ENCODE measurements at places on chromosomes 3 and 15.
A peak's percentile ranks its signal among the peaks of the same experiment; 100 is the strongest.

DNA sequence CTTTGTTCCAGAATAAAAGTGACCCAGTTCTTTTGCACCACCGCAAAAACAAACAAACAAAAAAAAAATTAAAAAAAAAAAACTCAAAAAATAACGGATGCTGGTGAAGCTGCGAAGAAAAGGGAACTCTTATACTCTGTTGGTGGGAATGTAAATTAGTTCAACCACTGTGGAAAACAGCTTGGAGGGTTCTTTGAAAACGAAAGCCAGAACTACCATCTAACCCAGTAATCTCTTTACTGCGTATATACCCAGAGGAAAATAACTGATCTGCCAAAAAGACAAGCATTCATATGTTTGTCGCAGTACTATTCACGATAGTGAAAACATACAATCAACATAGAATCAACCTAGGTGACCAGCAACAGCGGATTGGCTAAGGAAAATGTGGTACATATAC, 298.9 kb upstream of the CBLB start:
- no peak for DNase-seq

- DNase-seq, result no peak
Observed at GRCh38 chr3:116469546-116469945, 24.3 kb upstream of the LSAMP start.

DNA sequence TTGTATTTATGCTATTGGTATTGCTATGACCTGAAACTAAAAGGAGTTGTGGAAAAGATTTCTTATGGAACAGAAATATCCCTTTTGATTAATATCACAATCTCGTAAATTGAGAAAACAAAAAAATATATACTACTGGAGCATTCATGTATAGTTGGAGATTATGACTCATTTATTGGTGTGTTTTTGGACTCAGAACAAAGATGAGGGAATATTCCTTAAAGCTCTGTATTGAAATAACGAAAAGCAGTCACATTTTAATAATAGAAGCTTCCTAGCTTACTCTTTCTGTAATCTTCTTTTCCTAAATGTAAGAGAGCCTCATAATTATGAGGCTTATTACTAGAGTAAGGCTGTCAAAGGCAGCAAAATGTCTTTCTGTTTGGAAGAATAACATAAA, 14.3 kb downstream of the CTNNB1 start:
- no peak for DNase-seq

DNA sequence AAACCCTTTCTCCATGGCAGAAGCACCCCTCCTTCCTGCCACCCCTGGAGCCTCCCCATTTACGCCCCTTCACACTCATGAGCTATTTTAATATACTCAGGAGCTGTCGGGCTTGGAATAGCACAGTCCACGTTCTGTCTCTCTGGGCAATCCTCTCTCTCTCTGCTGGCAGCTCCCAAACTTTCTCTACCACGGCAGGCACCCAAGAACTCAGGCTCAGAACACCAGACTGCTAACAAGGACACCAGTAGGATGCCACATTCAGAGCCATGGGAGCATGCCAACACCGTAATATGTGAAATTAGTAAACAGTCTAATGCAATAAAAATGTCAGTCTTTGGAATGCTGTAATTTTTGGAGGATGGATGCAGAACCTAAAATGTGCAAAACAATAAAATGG, 19.3 kb downstream of the TNFAIP8L3 start:
- DNase-seq, result no peak

DNA sequence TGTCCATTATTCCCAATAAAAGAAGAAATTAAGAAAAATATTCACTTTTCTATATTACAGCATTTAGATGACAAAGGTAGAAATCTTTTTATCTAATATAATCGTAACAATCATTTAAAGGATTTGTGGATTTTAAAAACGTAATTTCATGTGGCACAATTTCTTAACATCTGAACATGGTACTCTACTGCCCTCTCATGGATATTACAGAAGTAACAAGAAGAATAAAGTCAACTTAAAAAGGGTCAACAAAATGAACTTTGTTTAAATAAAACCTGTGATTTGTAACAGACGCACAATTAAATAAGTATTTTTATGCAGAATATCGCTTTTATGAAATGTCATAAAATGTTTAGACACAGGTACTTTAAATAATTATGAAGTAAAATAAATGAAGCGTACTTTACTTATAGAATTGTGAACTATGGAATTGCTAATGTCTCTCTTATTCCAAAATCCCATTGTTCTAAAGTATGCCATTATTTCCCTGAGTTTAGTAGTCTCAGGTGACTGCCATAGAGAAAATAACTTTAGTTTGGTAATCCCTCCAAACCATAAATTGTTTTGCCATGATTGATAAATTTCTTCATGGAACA, 366.8 kb upstream of the ZNF385D start:
- DNase-seq, result peak; percentile 0

DNA sequence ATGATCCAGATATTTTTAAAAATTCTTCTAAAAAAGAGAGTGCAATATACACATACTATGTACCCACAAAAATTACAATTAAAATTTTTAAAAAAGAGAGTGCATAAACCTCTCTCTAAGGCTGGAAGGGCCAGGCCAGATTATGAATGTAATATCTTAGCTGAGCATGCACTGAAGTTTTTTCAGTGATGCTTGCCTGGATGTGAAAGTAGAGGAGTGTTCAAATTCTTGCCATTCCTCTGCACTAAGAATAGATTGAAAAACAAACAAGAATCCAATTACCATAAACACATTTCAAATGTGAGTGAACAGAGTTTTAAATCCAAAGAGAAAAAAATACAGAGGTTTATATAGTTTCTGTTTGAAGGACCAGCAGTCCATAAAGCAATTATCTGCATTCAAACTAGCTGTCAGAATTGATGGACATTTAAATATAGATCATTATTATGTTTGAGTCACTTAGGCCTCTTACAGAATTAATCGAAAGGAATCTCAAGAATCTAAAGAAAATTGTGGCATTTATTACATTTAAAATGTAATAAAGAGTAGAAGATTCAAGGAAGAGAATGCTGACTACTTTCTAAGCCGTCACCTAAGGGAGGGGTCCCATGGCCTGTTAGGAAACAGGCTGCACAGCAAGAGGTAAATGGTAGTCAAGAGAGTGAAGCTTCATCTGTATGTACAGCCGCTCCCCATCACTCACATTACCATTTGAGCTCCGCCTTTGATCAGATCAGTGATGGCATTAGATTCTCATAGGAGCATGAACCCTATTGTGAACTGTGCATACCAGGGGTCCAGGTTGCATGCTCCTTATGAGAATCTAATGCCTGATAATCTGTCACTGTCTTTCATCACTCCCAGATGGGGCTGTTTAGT, 159.3 kb upstream of the MDFIC2 start:
- no peak for DNase-seq

DNA sequence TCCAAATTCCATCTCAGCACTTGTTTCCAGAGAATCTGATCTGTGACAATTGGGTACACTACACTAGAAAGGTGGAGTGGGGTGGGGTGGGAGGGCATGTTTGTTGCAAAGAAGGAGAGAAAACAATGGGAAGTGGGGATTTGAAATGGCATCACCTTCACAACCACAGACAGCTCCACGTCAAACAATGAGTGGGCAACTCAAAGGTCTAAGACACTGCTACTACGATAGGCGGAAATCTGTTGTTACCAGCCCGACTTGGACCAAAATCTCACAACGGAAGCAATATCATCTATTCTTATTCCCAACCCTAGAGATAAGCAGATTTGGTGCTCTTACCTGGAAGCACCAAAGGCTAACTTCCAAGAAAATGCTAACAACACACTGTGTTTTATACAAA, 3.3 kb downstream of the CYP19A1 start:
- no peak for DNase-seq

DNA sequence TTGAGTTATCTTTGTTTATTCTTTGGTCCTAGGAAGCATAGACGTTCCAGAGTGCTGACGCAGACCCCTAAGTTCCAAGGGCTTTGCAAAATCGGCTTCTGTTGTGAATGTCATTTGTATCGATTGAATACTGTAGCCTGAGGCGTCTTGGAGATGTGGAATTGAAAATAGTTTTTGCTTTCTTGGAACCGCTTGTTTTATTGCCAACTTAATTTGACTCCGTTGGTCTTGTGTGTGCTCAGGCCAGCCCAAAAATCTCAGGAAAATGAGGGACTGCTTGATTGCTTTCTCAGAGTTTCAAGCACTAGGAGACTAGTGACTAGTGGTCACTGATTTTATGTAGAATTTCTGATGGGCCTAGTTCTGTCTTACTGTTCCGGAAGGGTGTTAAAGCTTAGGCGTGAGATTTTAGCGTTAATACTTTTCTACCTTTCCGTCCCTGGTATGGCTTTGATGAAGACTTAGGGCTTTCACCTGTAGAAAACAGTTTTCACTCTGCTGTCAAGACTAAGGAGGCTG, 263 bp upstream of the UTS2B start:
- DNase-seq, result no peak

GRCh38 chr3:3082234-3082924, 27.8 kb downstream of the IL5RA start:
- DNase-seq, result no peak

DNA sequence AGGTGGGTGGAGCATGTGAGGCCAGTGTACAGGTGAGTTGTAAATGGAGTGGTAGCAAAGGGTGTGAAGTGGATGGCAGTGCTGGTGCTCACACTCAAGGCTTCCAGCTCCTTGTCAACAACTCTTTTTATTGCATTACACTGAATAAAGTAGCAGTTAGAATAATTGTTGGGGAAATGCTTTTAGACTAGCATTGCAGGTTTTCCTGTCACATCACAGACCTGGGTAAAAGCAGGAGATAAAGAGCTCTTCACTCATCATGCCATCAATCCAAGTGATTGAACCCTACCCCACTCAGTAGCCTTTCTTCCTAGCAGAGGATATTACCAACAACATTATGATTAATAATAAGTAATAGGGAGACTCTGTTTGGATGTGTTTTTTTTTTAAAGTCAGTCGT, 81.6 kb downstream of the CDIN1 start:
- DNase-seq, result no peak

GRCh38 chr3:114206342-114206741, 27.5 kb upstream of the DRD3 start:
- no peak for DNase-seq

DNA sequence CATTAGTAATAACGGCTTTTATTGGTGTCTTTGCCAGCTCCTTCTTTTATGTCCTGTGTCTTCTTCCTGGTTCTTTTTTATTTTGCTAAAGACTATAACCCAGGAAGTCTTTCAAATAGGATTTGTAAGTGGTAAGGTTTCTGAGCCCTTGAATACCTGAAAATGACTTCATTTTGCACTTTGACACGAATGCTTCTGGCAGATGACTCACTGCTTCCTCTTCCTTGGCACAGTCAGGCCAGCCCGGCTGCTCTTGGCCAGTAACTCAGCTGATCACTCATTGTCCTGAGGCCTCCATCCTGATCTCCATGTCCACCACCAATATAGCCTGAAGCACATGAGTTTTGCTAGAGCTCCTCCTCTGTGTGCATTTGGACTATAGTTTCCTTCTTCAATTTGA, 48.7 kb upstream of the NR2E3 start:
- no peak for DNase-seq

DNA sequence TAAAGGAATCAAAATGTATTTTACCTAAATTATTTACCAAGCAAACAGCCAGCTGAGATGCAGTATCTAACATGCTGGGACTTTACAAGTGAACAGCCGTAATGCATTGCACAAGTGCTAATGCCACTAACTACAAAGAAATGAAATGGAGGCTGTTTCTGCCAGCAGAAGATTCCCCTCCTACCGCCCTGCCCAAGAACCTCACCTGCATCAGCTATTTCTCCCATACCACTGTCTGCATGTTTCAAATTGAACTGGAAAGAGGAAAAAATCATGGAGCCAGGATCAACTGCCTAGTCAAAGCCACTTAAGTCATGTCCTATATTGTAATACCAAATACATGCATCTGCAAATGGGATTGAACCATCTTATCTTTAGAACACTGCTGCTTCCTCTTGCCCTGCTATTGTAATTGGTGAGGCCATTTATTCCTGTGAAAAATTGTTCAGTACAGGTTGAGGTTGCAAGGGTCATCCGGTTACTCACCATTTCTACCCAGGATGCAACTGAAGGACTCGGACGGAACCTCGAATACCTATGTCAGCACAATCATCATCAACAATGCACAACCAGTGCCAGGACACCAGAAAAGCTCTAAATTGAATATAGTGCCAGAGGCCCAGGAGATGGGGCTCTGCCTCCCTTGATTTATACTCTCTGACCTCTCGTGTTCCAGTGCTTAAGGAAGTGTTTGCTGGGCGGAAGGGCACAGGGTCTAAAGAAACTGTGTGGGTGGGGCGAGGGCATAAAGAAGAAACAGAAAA, 27.5 kb downstream of the ANXA2 start:
- no peak for DNase-seq

DNA sequence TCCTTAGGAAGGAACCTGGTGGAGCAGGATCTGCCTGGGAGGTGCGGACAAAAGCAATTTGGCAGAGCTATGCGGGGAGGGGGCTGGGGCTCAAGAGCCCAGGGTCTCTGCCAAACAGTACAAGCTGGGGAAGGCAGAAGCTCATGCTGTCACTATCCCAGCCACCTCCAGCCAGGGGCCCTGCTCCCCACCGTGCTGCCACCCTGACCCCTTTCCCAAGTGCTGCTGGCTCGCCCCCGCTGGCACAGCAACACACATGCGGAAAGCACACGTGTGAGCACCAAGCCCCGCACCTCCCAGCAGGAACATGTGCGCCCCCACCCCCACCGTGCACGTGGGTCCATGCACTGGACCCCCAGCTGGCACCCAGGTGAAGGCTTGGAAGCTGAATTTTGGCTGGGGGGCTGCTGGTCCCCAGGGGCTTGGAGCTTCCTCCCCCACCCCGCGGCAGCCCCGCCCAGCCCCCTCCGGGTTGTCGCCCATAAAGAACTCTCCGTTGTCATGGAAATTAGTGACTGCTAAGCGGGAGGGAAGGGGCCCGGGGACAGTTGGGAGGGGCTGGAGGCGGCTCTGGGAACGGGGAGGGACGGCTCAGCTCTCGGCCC, 742 bp downstream of the CAMKV start:
- DNase-seq, result no peak

GRCh38 chr15:70426096-70426821, 328.5 kb upstream of the TLE3 start:
- DNase-seq, result no peak

DNA sequence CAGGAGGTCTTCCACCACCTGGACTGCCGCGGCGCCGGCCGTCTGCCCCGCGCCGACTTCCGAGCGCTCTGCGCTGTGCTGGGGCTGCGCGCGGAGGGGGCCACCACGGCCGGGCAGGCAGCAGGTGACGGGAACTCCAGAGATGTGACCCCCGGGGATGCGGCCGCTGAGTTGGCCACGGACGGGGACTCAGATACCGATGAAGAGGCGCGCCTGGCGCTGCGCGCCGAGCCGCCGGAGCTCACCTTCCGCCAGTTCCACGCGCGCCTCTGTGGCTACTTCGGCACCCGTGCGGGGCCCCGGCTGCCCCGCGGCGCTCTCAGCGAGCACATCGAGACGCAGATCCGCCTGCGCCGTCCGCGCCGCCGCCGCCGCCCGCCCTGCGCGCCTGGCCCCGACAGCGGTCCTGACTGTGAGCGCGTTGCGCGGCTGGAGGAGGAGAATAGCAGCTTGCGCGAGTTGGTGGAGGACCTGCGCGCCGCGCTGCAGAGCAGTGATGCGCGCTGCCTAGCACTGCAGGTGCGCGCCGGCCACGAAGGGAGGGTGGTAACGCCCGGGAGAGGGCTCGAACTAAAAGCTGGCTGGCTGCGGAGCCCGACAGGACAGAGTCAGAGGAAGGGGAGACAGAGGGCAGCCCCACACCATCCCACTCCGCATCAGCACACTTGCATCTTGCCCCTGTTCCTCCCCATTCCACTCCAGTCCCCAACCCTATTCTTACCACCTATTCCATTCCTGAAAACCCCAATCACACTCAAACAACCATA, 885 bp downstream of the EFCC1 start:
- peak; percentile 27 for DNase-seq
